ENCODE measurements at places on chromosomes 7 and 10.

GRCh38 chr10:69988094-69988493 lies 64.6 kb upstream of the MACROH2A2 start:
- no peak for DNase-seq

GRCh38 chr7:41312235-41312634 lies 390.7 kb downstream of the INHBA start:
- no peak for DNase-seq

- no peak for DNase-seq
Observed at GRCh38 chr7:23096518-23097290, 8.9 kb upstream of the KLHL7 start.

DNA sequence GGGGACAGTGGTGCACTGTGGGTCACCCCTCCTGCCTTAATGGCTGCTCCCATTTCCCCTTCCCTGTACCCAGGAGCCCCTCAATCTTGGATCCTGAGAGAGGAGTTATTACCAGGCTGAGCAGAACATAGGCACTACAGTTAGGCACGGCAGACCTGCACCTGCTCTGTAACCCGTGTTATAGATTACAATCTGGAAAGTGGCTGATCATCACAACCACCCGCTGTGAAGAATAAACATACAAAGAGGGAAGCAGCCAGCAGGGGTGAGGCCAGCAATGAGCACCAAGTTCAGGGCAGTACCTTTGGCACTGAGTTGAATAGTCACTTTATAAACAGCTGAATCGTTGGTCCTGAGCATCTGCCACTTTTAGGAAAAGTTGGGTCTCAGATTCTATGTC lies 1.7 kb downstream of the CDHR1 start:
- no peak for DNase-seq

- DNase-seq, result no peak
Observed at GRCh38 chr7:129616530-129616929, 5.0 kb downstream of the NRF1 start.

DNA sequence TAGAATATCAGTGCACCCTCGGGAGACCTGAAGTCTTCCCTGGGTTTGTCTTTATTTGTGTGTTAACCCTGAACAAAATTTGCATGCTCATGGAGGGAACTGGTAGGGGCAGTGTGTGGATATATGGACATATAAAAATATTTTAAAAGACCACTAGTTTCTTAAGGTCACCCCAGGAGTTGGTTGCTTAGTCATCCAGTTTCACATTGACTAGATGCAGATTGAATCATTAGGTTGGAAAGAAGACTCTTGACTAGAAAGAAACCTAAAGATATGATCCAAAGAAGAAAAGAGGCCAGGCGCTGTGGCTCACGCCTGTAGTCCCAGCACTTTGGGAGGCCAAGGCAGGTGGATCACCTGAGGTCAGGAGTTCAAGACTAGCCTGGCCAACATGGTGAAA lies 137.1 kb downstream of the KAT6B start:
- DNase-seq, result no peak

- no peak for DNase-seq
Observed at GRCh38 chr7:33452805-33453502, 323.6 kb downstream of the BBS9 start.

- no peak for DNase-seq
Observed at GRCh38 chr7:135095450-135095849, 52.4 kb upstream of the TMEM140 start.

DNA sequence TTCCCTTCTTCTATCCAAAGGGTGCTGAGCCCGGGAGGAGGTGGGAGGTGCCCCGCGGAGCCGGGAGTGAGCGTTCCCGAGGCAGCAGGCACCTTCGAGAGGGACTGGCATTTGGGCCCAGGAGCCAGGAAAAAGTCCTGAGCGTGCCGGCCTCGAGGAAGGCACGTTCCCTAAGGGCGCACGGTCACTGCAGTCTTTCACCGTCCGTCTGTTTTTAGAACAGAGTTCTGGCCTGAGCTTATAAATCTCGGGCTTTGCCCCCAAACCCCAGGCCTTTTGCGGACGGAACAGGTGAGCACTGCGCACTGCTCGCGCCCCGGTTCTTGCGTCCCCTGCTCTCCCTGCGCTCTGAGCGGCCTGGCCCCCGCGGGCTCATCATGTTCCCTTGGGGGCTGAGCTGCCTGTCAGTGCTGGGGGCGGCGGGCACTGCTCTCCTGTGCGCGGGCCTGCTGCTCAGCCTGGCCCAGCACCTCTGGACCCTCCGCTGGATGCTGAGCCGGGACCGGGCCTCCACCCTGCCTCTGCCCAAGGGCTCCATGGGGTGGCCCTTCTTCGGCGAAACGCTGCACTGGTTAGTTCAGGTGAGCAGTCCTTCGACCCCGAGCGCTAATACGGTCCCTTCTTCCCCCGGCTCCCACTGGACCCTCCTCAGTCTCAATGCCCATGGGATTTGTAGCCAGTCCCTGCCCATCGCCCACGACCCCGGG lies 442 bp downstream of the CYP26C1 start:
- no peak for DNase-seq

DNA sequence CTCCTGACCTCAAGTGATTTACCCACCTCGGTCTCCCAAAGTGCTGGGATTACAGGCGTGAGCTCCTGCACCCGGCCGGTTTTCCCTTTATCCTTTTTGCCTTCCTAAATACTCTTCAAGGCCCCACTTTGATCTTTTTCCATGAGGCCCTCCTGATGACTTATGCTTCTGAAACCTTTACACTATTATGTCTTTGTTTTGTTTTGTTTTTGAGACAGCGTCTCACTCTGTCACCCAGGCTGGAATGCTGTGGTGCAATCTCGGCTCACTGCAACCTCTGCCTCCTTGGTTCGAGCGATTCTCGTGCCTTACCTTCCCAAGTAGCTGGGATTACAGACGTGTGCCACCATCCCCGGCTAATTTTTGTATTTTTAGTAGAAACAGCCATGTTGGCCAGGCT lies 3.8 kb downstream of the STMP1 start:
- no peak for DNase-seq

DNA sequence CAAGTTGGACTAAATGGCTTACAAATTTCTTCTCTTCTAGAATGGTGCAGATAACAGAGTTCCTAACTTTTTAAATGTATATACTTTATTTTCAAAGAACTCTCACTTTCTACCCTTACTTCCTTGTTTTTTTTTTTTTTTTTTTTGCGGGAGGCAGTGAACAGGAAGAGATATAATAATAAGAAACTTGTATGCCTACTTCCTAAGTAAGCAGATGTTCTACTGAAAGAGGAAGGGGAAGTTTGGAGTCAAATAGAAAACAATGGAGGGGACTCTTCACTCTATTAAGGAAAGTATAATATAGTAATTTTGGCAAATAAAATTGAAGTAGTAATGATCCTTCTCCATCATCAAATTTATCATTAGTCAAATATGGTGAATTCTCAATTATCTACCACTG lies 754.0 kb downstream of the KCNMA1 start:
- DNase-seq, result no peak

- no peak for DNase-seq
Observed at GRCh38 chr10:4181621-4182049, 396.6 kb upstream of the KLF6 start.

DNA sequence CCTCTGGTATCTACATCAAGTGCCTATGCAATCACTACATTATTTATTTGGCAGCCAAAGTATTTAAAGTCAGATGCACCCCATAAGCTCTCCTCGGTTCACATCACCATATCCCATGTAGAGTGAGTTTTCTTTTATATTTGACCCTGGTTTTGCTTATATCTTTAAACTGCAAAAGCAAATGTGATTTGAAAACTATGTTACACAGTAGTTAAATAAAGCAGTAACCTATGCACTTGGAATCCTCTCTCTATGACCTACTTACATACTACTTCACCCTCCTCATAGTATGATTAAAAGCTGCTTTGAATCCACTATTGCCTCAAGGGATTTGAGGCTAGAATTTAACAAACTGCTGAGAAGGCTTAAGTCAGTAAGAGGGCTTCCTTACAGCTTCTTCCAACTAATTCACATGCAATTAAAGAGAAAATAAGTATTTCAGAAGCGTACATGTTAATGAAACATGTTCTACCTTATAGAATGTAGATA lies 2.2 kb upstream of the CELF2 start:
- DNase-seq, result no peak

- no peak for DNase-seq
Observed at GRCh38 chr10:71801361-71801760, 28.0 kb upstream of the VSIR start.

DNA sequence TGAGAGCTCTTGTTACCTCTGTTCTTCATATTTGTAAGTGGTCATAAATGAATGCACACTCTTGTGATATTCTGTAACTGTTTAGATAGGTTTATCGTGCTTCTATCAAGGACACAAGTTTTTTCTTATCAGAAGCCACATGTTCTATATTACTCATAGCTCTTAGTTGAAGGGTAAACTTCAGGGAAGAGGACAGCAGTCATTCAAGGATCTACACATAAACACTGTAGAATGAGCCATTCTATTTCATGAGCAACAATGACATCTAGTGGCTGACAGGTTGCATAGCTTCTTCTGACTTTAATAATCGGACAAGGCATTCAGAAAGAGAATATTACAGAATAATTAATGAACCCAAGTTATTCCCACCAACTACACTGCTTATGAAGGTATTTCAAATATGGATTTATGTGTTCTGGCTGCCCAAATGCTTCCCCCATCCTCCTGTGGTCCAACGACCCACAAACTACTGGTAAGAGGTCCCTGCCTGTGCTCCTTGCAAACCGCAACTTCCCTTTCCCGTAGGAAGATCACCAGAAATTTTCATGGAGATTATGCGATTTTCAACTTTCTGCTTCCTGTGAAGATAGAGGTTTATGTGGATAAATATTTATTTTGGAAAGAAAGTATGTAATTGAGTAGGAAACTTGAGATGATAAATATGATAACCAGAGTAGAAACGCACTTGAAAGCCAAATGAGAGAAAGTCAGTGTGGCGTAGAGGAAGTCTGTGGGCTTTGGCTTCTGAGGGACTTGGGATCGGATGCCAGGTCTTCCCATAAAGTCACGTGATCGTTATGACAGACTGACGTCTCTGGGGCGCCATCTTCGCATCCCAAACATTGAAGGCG lies 16.8 kb upstream of the ABCB5 start:
- DNase-seq, result no peak

DNA sequence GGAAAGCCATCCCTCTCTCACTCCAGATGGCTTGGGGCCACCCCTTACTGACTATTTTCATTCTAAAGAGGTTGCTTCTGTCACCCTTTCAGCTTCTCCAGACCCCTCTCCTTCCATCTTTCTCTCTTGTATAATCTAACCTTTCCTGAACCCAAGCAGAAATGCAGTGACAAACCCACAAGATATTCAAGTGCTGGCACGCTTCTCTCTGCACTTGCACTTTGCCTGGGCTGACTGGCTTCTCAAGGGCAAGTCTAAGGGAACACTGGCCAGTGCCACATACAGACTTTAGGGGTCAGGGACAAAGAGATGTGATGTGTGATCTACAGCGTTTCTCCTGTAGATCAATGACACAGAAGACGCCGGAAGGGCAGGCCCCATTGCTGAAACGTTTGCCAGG lies 150.4 kb upstream of the LANCL2 start:
- DNase-seq, result no peak

DNA sequence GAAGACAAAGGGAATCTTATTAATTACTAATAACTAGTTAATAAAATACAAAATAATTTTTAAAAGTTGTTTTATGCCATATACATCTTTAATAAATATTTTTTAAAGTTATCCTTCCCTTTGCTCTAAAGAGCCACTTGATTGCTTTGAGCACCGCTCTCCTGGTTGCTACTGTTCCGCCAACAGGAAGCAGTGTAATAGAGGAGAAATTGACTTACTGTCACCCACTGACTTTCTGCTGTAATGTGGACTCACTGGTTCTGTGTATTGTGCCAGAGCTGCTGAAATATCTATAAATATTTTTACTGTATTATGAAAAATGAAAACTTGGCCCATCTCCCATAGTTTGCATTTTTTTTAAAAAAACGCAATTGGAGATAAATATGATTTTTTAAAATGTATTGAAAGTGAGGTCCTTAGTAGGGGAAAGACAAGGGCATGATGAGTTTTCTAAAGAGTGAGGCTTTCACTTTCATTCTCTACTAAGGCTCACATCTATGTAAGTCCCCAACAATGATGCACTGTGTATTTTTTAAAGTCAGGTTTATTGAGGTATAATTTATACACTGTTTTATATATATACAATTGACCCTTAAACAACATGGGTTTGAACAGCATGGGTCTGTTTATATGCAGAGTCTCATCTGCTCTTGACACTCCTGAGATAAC lies 100.5 kb downstream of the NPY start:
- no peak for DNase-seq

- DNase-seq, result no peak
Observed at GRCh38 chr10:112956631-112957350, 6.7 kb downstream of the TCF7L2 start.

- DNase-seq, result peak; percentile 31
Observed at GRCh38 chr7:151806204-151806603, 70.7 kb downstream of the PRKAG2 start.

DNA sequence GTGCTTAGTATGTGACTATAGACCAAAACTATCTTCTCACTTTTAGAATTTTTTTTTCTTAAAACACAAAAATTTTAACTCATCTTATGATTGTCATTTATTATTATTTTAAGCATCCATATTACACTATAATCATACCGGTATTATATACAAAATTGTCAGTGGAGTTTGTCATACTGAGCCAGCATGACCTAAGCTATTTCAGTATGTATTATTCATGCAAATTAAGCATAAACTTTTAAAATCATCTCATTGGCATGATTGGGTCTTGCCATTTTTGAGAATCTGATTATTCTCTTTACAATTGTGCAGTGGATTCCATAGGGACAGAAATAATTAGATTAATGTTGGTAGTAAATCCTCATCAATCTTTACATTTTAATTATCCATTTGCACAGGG lies 46.2 kb upstream of the STMP1 start:
- no peak for DNase-seq

DNA sequence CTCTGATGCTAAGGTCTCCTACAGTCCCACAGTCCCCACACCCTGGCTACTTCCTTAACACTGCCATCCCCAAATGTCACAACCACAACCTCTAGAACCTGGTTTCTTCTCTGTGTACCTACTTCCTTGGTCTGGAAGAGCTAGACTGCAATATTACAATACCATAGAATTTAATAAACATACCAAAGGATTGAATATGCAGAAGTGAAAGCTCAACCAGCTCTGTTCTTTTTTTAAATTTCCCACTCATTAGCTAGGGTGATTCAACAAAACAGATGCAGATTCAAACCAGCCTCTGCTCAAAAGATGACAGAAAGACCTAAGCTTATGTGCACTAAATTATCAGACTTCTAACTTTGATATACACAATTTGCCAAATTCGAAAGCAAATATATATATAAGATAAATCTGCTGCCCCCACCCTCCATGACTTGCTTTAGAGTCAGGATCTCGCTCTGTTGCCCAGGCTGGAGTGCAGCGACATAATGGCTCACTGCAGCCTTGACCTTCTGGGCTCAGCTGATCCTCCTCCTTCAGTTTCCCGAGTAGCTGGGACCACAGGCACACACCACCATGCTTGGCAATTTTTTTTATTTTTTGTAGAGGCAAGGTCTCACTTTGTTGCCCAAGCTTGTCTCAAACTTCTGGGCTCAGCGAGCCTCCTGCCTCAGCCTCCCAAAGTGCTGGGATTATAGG lies 212.6 kb downstream of the CHCHD3 start:
- DNase-seq, result no peak

DNA sequence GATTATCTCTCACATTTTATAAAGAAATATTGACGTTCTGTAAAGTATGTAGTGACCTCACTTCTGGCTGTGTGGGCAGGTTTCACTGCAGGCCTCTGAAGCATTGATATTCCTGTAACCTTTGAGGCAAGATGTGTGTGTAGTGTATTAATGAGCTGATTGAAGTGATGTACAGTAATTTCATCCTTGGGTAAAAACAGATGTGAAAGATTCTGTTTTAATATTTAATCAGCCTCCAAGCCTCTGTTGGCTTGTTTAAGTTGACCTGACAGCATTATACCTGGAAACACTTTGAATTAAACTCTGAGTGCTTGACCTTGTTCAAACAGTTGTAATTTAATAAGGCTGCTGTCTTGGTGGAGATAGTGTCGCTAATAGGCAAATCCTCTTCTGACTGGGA lies 74.9 kb downstream of the KAT6B start:
- no peak for DNase-seq

All from CD4-positive, alpha-beta T cell treated with Interferon gamma for 1 hour (primary cell).